ENCODE measurements at places on chromosomes 7 and 10.
A peak's percentile ranks its signal among the peaks of the same experiment; 100 is the strongest.

- no peaks in the 10 kb centered on the region for H3K36me3 ChIP-seq
- H3K4me3 ChIP-seq: no peak overlapping the region
- no peak overlapping the region for H3K27ac ChIP-seq
- no peak for DNase-seq
Observed at GRCh38 chr10:4511509-4511908, 314.5 kb upstream of the AKR1E2 start.

DNA sequence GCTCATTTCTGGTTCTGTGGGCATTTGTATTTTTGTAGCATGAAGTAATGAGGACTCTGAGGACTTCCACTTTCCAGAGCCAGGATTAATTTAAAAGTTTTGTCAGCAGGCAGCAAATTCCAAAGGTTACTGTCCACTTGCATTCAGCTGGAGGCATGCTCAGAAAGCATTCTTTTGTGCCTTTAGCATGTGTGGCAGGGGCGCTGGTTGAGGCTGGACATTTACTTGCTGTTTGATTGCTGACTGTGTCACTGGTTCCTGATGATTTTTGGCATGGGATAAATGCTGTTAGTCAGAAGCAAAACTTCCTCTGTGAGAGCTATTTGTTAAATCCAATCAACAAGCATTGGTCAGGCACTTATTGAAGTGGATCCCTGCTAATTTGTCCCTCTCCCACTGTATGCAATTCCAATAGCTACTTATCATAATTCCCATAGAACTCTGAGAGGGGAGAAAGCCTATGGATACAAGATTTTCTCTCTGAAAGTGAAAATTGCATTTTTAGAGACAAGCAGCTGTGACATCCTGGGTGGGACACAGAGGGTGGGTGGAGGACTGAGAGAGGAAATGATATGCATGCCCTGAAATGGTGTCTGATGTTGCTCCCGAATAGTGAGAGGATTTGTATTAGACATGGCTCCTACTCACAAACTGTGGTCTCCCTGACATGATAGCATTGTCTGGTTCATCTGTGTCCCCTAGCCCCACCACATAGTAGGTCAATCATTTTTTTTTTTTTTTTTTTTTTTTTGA, 161.2 kb upstream of the WDR11 start:
- H3K36me3 ChIP-seq: no peaks in the 10 kb centered on the region
- DNase-seq: no peak
- peaks cover 6% of the 10 kb centered on the region for H3K4me1 ChIP-seq
- no peak overlapping the region for H3K4me3 ChIP-seq

- peak; percentile 43 for DNase-seq
- H3K27me3 ChIP-seq: peaks cover 3% of the 10 kb centered on the region
- peak overlapping the region; percentile 93 for H3K27ac ChIP-seq
- H3K4me1 ChIP-seq: peaks cover 84% of the 10 kb centered on the region
- H3K4me3 ChIP-seq: no peak overlapping the region
- peaks cover 15% of the 10 kb centered on the region for H3K36me3 ChIP-seq
Observed at GRCh38 chr7:37354656-37355131, 94.0 kb downstream of the ELMO1 start.

GRCh38 chr7:543501-544337, 24.1 kb upstream of the PDGFA start:
- no peaks in the 10 kb centered on the region for H3K4me1 ChIP-seq
- H3K4me3 ChIP-seq: no peak overlapping the region
- no peak for DNase-seq
- peaks cover 10% of the 10 kb centered on the region for H3K27me3 ChIP-seq
- H3K27ac ChIP-seq: no peak overlapping the region

GRCh38 chr7:2819161-2819953, 24.8 kb downstream of the GNA12 start:
- H3K27ac ChIP-seq: peak overlapping the region; percentile 53
- H3K27me3 ChIP-seq: peaks cover 15% of the 10 kb centered on the region
- H3K4me3 ChIP-seq: peak overlapping the region; percentile 0
- H3K4me1 ChIP-seq: peaks cover 64% of the 10 kb centered on the region
- H3K36me3 ChIP-seq: peaks cover 22% of the 10 kb centered on the region
- no peak for DNase-seq

DNA sequence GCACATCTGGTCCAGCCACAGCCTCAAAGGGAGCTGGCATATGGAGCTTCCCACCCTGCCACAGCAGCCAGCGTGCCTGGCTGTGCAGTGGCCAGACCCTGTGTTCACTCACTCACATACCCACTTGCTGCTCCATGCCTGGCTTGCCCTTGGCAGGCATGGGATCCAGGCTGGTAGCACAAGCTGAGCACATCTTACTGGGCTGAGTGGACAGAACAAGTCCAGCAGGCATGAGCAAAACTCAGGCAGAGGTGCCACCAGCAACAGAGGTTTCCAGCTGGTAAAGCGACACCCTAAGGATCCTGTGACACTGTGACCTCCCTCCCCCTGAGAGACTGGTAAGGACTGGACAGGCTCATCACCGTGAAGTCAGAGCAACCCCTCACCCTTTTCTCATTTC, 25.1 kb downstream of the SVIL start:
- H3K27ac ChIP-seq: no peak overlapping the region
- peaks cover 5% of the 10 kb centered on the region for H3K27me3 ChIP-seq
- H3K4me1 ChIP-seq: peaks cover 4% of the 10 kb centered on the region
- no peak for DNase-seq

GRCh38 chr10:77081481-77081891, 556.1 kb downstream of the KCNMA1 start:
- no peaks in the 10 kb centered on the region for H3K36me3 ChIP-seq
- peaks cover 4% of the 10 kb centered on the region for H3K27me3 ChIP-seq
- peaks cover 29% of the 10 kb centered on the region for H3K4me1 ChIP-seq
- no peak overlapping the region for H3K4me3 ChIP-seq
- no peak for DNase-seq

GRCh38 chr7:110894111-110894510, 196.8 kb upstream of the LRRN3 start:
- no peak overlapping the region for H3K4me3 ChIP-seq
- no peaks in the 10 kb centered on the region for H3K4me1 ChIP-seq
- H3K27me3 ChIP-seq: no peaks in the 10 kb centered on the region
- no peaks in the 10 kb centered on the region for H3K36me3 ChIP-seq

GRCh38 chr10:115660391-115660790, 567.2 kb downstream of the ATRNL1 start:
- no peaks in the 10 kb centered on the region for H3K27me3 ChIP-seq
- no peaks in the 10 kb centered on the region for H3K4me1 ChIP-seq
- H3K4me3 ChIP-seq: no peak overlapping the region
- no peaks in the 10 kb centered on the region for H3K36me3 ChIP-seq

DNA sequence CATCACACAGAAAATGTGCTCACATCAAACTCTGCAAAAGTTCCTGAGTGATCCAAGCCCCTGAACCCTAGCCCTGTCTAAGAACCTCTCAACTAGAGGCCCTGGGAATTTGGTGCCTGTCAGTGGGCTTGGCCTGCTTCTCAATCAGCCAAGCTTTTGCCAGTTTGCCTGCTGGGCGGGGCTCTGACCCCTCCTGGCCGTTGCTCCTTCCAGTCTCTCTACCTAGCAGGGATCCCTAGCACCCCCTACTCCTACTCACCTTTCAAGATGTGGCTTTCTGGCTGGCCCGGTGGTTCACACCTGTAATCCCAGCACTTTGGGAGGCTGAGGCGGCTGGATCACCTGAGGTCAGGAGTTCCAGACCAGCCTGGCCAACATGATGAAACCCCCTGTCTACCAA, 2.1 kb downstream of the KLRG2 start:
- DNase-seq: no peak
- peaks cover 11% of the 10 kb centered on the region for H3K27me3 ChIP-seq
- no peak overlapping the region for H3K27ac ChIP-seq

- no peaks in the 10 kb centered on the region for H3K36me3 ChIP-seq
- H3K27ac ChIP-seq: no peak overlapping the region
- no peak overlapping the region for H3K4me3 ChIP-seq
- no peak for DNase-seq
Observed at GRCh38 chr7:50330696-50331095, 26.2 kb downstream of the IKZF1 start.

DNA sequence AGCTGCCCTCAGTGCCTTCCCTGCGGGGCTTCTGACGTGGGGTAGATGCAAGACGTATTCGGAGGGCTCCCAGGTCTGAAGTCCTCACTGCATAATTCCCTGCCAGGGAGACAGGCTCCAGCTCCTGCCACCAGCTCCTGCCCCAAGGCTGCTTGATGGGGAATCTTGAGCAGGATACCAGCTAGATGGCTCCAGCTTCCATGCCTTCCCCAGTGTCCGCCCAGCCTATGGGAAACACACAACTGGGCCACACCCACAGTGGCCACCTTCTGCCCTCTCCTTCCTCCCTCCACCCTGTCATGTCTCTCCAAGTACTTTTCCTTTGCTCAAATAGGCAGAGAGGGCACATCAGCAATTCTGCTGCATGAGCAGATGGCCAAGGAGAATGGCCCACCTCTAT, 95.8 kb downstream of the PARP12 start:
- H3K36me3 ChIP-seq: no peaks in the 10 kb centered on the region
- H3K4me1 ChIP-seq: peaks cover 8% of the 10 kb centered on the region
- no peak overlapping the region for H3K4me3 ChIP-seq
- no peaks in the 10 kb centered on the region for H3K27me3 ChIP-seq

DNA sequence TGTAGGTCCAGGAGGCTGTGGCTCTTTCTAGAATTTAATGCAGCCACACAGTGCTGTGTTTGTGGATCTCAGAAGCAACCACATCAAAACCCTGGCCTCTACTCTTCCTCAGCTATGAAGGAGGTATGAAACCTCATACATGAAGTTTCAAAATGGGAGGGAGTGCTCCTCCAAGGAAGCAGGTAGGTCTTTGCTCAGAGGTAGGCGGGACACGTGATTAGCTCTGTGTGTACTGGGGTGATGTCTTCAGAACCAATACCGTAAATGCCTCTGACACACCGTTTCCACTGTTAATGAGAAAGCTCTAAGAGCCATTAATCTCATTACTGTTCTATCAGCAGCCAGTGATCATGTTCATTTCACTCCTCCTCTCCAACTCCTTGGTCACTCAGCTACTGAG, 126.1 kb downstream of the PLXNA4 start:
- DNase-seq: no peak
- H3K27ac ChIP-seq: no peak overlapping the region
- H3K4me1 ChIP-seq: peaks cover 6% of the 10 kb centered on the region
- no peak overlapping the region for H3K4me3 ChIP-seq

GRCh38 chr10:114328874-114329273, 75.4 kb downstream of the AFAP1L2 start:
- H3K27ac ChIP-seq: no peak overlapping the region
- H3K4me1 ChIP-seq: peaks cover 7% of the 10 kb centered on the region
- no peak for DNase-seq
- no peaks in the 10 kb centered on the region for H3K27me3 ChIP-seq

GRCh38 chr7:117854186-117854585, 19.1 kb downstream of the CTTNBP2 start:
- H3K4me1 ChIP-seq: no peaks in the 10 kb centered on the region
- H3K36me3 ChIP-seq: peaks cover 11% of the 10 kb centered on the region
- no peak overlapping the region for H3K27ac ChIP-seq
- no peak for DNase-seq
- H3K4me3 ChIP-seq: no peak overlapping the region

GRCh38 chr10:1631282-1631681, 106.0 kb downstream of the ADARB2 start:
- no peak overlapping the region for H3K27ac ChIP-seq
- no peak overlapping the region for H3K4me3 ChIP-seq
- H3K4me1 ChIP-seq: peaks cover 4% of the 10 kb centered on the region
- peaks cover 9% of the 10 kb centered on the region for H3K27me3 ChIP-seq

GRCh38 chr7:155669717-155670505, 25.4 kb downstream of the RBM33 start:
- no peak for DNase-seq
- H3K36me3 ChIP-seq: peaks cover 5% of the 10 kb centered on the region
- H3K27ac ChIP-seq: no peak overlapping the region
- no peaks in the 10 kb centered on the region for H3K27me3 ChIP-seq
- peaks cover 24% of the 10 kb centered on the region for H3K4me1 ChIP-seq
- no peak overlapping the region for H3K4me3 ChIP-seq

DNA sequence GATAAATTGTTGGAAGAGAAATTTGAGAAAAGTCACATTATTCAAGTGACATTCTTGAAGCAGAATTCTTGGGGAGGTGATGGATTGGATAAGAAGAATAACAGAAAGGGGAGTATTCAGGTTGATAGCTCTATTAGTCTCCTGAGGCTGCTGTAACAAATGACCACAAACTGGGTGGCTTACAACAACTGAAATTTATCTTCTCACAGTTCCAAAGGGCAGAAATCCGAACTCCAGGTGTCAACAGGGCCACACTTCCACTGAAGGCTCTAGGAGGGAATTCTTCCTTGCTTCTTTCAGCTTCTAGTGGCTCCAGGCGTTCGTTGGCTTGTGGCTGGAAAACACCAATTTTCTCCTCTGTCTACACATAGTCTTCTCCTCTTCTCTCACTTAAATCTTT, 99.8 kb downstream of the TES start:
- no peaks in the 10 kb centered on the region for H3K36me3 ChIP-seq
- no peaks in the 10 kb centered on the region for H3K27me3 ChIP-seq
- H3K4me3 ChIP-seq: no peak overlapping the region
- DNase-seq: no peak

GRCh38 chr7:67955061-67955460, 958.4 kb downstream of the TYW1 start:
- DNase-seq: no peak
- no peak overlapping the region for H3K4me3 ChIP-seq
- no peak overlapping the region for H3K27ac ChIP-seq
- no peaks in the 10 kb centered on the region for H3K4me1 ChIP-seq
- peaks cover 11% of the 10 kb centered on the region for H3K36me3 ChIP-seq

DNA sequence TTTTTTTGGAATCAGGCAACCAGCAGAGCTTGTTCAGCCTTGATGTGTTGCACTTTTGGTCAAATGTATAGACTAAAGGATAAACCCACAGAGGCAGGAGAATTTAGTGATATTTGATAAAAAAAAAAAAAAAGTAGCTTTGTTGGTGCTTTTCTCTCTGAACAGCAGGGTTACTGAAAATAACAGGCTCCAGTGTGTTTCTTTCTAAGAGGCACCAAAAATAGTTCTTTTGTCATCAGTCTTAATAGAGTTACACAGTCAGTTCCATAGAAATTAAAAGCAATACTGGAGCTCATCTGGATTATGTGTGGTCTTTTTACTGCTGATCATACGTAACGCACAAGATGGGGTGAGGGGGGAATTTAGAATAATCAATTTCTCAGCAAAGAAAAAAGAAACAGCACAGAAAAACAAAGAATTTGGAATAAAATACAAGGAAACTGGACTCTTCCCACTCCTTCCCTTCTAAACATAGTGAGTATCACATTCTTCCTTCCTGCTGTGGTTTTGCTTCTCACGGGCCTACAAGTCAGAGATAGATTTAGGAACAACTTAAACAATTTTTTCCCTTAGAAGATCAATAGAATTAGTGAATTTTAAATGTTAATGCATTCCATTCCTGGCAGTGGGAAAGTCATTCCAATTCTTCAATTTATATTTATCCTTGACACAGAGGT, 178.8 kb upstream of the AKR1E2 start:
- no peaks in the 10 kb centered on the region for H3K36me3 ChIP-seq
- H3K4me3 ChIP-seq: no peak overlapping the region
- DNase-seq: no peak
- no peaks in the 10 kb centered on the region for H3K27me3 ChIP-seq

- no peak overlapping the region for H3K27ac ChIP-seq
- H3K4me3 ChIP-seq: no peak overlapping the region
- H3K4me1 ChIP-seq: peaks cover 21% of the 10 kb centered on the region
- H3K36me3 ChIP-seq: no peaks in the 10 kb centered on the region
Observed at GRCh38 chr7:148856891-148857290, 27.2 kb downstream of the EZH2 start.
